ENCODE measurements at places on chromosomes 13 and 19.

- no peak for DNase-seq
These were observed 20.9 kb downstream of the SGTA start for GRCh38 chr19:2761876-2762782.

- DNase-seq, result no peak
These were observed 7.8 kb downstream of the PABPC3 start for GRCh38 chr13:25103711-25104110.

DNA sequence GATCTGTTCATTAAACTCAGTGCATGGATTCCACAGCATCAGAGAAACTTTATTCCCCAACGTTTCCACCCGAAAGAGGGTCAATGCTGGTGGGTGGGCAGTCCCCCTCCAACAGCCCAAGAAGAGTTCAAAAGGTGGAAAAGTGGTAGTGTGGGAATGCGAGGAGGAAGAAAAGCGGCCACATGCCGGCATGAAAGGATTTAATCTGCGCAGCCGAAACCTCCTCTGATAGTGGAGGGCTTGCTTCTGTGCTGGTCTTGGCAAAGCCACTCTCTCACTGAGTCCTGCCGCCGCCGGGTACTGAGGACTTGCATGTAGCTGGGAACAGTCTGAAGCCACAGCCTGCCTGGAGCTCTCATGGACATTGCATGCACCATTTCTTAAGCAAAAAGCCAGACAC lies 136.2 kb upstream of the ZNF536 start:
- no peak for DNase-seq

GRCh38 chr19:12035220-12036172 lies at the start of gene ZNF433:
TSS of gene ZNF433 (minus strand) at chr19:12035679. CDS start at chr19:12035539, 140 bp downstream.
- DNase-seq, result peak; percentile 26

GRCh38 chr19:4456476-4456842 lies 1.1 kb downstream of the UBXN6 start:
- no peak for DNase-seq

DNA sequence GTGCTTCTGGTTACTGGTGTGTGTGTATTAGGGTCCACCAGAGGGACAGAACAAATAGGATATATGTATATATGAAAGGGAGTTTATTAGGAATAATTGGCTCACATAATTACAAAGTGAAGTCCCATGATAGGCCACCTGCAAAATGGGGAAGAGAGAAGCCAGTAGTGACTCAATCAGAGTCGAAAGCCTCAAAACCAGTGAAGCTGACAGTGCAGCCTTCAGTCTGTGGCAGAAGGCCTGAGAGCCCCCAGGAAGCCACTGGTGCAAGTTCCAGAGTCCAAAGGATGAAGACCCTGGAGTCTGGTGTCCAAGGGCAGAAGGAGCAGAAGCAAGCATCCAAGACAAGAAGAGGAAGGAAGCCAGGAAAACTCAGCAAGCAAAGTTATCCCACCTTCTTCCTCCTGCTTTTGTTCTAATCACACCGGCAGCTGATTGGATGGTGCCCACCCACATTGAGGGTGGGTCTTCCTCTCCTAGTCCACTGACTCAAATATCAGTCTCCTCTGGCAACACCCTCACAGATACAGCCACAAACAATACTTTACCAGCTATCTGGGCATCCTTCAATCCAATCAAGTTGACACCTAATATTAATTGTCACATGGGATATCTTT lies 21.7 kb upstream of the SCEL start:
- no peak for DNase-seq

- no peak for DNase-seq
These were observed 246.1 kb upstream of the DACH1 start for GRCh38 chr13:72113076-72113475.

DNA sequence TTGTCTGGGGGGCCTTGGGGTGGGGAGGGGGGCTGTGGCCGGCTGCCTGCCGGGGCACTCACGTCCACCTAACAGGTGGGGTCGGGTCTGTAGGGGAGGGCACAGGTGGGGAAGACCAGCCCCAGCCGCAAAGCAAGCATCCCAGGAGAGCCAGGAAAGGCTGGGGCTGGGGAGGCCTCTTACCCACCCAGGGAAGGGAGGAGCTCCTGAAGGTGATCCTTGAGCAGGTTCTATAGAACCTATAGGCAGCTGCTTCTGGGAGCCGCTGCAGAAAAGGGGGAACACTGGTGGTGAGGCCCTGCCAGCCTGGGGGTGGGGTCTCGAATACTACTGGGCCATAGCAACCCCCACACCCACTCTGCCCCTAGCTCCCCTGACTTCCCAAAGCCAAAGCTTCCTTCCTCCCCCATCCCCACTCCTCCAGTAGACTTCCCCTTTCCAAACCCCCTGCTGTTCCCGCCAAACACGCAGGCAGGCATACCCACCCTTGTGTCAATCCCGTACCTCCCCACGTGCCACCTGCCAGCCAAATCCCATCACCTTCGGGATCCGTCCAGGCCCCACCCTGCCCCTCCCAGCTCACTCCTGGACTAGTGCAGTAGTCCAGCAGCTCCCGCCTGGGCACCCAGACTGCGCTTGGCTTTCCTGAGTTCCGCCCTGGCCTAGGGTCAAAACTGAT lies 5.6 kb downstream of the KLF16 start:
- no peak for DNase-seq

DNA sequence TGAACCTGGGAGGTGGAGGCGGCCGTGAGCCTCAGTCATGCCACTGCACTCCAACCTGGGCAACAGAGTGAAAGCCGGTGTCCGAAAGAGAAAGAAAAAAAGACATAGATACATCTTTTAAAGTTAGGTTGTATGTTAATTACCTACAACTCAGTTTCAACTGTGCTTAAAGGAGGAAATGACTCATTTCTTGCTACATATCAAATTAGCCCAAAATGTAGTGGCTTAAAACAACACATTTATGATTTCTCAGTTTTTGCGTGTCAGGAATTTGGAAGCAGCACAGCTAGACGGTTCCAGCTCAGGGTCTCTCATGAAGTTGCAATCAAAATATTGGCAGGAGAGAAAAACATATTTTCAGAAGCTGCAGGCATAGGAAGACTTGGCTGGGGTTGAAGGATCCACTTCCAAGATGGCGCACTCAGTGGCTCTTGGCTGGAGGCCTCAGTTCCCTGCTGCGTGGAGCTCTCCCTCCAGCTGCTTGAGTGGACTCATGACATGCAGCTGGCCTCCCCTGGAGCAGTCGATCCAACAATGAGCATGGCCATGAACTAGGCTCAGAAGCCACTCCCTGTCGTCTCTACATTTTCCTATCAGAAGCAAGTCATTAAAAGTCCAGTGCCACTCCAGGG lies 7.1 kb downstream of the LDLR start:
- DNase-seq, result no peak

DNA sequence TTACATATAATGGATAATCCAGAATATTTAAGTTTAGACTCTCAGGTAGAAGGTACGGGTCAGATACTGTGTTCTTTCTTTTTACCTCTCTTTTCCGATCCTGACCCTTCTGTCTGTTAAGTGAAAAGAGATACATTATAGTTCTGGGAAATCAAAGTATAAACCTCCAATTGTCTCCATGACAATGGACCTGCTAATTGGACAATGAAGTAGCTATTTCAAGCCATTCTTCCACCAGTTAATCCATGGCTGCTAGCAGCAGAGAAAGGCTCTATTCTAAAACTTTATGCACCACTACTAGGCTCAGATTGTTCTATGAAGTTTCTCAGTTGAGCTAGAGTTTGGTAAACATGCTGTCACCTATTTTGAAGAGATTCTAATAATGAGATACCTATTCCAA lies 8.3 kb upstream of the NBEA start:
- no peak for DNase-seq

- no peak for DNase-seq
These were observed 311.3 kb downstream of the KLF12 start for GRCh38 chr13:73822668-73823592.

GRCh38 chr19:41552558-41552957 lies 23.4 kb upstream of the CEACAM21 start:
- no peak for DNase-seq

DNA sequence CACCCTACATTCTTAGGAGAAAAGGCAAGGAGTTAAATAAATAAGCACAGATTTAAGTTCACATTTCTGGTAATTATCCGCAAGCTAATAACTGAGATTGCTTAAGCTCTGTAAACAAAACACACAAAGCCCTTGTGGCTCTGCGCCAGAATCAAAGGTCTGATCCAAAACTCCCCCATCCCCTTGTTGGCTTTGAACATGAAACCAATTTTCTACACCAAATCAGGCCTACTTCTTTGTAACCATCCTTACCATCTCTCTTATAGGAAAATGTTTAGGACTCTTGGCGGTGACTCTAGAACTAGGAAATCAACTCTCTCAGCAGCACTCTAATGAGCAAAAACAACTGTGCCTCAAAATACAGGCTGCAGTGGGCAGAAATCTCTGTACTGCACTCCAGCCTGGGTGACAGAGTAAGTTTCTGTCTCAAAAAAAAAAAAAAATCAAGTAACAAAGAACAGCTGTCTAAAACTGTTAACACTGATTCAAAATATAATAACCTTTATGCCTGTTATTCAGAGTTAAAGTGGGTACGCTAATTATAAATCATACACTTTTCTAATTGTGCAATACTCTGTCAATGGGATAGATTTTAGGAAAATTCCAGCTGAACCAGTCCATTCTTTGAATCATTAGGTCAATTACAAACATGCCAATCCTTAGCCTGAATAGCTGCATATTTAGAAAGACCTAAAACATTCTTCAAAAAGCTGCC lies 25.8 kb downstream of the ABCC4 start:
- no peak for DNase-seq

DNA sequence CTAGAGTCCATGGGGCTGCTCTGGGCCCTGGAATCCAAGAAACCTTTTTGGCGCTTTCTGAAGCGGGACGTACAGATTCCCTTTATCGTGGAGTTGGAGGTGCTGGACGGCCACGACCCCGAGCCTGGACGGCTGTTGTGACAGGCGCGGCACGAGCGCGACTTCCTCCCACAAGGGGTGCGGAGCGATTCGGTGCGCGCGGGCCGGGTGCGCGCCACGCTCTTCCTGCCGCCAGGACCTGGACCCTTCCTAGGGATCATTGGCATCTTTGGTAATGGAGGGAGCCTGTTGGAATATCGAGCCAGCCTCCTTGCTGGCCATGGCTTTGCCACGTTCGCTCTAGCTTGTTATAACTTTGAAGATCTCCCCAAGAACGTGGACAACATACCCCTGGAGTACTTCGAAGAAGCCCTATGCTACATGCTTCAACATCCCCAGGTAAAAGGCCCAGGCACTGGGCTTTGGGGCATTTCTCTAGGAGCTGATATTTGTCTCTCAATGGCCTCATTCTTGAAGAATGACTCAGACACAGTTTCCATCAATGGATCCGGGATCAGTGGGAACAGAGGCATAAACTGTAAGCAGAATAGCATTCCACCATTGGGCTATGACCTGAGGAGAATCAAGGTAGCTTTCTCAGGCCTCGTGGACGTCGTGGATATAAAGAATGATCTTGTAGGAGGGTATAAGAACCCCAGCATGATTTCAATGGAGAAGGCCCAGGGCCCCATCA lies 3.5 kb upstream of the ZFP82 start:
- DNase-seq, result no peak

DNA sequence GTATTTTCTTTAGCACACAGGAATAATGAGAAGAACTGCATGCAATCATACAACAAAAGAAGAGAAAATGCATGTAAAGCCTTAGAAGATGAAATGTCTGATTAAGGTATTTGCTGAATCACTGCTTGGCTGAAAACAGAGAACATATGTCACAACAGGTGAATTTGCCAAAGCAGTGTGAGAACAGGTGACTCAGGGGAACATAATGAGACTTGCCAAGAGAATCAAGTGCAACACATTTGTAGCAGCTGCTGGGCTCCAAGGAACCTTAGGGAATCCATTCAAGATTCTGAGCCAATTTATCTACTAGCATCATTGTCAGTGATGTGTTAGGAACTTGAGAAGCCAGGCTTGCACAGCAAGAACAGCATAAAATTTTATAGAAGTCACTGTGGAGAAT lies 273.1 kb downstream of the PCDH20 start:
- DNase-seq, result no peak

- DNase-seq, result no peak
These were observed 25.3 kb downstream of the HTR2A start for GRCh38 chr13:46871557-46871956.

DNA sequence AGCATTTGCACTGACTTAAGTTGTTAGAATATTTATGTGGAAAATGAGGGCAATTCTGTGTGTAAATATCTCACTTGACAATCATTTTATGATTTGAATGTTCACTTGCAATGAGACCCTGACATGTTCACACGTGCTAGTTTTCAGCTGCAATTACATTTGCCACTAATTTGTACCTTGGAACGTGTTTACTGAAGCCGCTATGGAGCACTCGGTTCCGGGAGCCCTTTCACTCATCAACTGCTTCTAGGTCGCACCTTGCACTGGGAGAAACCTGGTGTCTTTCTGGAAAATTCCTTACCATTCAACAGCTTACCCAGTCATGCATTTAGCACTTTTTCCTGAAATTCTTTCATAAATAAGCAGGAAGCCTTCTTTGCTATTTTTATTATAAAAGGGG lies 229.6 kb downstream of the ZIC5 start:
- no peak for DNase-seq

DNA sequence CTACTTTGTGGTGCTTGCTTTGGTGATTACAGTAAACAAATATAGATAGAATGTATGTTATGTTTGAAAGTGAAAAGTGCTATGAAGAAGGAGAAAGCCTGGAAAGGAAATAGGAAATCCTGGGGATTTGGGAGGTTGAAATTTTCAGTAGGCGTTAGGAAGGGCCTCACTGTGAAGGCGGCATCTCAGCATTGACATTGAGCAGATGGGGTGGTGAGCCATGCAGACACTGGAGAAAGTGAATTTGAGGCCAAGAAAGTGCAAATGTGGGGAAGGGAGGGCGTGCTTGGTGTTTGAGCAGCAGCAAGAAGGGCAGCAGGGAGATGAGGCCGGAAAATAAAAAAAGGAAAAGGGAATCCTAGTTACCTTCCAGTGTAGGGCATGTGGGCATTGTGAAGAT lies 20.3 kb downstream of the SOX21 start:
- no peak for DNase-seq

DNA sequence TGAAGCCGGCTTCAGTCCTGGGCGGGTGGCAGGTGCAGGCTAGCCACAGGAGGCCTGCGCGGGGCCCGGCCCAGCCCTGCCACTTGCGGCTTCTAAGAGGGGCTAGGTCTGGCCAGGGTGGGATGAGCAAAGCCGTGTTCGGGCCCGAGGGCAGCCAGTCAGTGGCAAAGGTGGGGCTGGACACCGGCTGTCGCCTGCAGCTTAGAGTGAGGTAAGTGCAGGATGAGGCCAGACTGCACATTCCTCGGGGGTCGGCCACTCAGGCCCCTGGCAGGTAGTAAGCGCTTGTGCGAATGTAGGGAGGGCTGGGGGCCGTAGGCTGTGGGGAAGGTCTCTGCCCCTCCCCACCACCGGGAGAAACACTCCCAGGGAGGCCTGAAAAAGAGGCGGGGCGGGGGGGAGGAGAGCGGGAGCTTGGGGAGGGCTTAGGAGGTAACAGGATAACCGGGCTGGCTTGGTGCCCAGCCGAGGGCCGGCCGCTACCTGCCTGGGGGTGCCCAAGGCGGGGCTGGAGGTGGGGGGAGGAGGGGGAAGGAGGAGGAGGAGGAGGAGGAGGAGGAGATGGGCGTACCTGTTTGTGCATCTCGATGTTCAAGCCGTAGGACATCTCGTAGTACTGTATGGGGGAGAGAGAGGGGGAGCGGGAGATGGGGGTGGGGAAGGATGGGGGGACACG lies 6.4 kb downstream of the TLE5 start:
- no peak for DNase-seq
